B cell (primary cell): ENCODE measurements at places on chromosomes 1 and 21.

GRCh38 chr1:226671277-226671676 lies 67.8 kb downstream of the ITPKB start:
- no peak for DNase-seq

DNA sequence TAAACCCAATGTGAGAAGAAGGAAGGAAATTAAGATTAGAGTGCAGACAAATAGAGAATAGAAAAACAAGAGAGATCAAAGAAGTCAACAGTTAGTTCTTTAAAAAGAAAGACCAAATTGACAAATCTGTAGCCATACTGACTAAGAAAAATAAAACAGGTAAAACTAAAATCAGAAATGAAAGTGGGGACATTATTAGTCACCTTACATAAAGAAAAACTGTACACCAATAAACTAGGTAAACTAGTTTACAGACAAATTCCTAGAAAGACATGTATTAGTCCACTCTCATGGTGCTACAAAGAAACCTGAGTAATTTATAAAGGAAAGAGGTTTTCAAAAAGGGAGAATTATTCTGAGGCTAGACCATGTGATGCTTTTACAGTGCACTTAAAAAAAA lies 22.3 kb downstream of the BLZF1 start:
- DNase-seq = no peak

- DNase-seq = no peak
These were observed 3.3 kb downstream of the RSRP1 start for GRCh38 chr1:25243907-25244306.

DNA sequence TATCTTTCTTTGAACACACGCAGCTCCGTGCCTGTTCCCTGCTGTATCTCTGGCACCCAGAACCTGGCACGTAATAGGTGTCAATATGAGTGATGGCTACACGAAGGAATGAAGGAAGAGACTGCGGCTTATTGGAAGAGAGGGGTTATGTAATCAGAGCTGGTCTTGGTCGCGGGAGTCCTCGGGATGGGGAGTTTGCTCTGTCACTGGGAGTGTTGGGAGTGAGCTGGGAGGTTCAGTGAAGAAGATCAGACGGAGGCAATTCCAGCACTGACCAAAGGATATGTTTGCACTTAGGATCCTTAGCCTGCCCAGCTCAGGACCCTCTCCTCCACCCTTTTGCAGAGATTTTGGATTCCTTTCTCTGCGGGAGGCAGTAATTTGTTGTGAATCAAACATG lies 709.1 kb downstream of the PTPRU start:
- no peak for DNase-seq

DNA sequence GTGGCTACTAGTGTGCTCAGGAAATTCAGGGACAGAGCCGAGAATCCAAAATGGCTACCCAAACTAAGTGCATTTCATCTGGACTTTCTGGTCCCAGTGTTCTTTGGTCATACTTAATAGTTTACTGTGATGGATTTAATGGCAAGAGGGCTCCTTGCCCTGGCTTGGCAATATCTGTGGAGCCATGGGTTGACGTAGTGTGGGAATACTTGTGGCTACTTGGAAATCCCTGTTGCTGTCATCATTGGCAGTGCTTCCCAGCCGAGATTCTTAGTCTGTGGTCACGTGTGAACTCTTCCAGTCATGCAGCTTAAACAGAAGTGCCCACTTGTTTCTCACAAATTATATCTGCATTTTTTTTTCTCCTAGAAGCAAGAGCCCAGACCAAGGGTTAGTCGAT lies 198.9 kb downstream of the HS2ST1 start:
- no peak for DNase-seq
